Right cardiac atrium (tissue), 5 donors: ENCODE measurements at places on chromosomes 2 and 18. TPM values are rescaled to one million over a fixed set of nuclear protein-coding genes. Genes with fewer than 3 reads are reported as not detected.

GRCh38 chr18:63016270-63016669 is 300.9 kb downstream of the PHLPP1 start:
- DNase-seq, result no peak

DNA sequence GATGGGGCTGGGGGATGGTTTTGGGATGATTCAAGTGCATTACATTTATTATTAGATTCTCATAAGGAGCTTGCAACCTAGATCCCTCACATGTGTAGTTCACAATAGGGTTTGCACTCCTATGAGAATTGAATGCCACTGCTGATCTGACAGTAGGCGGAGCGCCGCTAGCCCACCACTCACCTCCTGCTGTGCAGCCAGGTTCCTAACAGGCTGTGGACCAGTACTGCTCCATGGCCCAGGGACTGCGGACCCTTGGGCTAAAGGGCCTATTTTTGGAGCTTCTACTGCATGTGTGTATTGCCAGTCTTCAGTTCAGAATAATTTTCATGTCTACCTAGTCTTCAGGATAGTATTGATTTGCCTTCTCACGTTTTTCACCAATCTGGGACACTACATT is 165.3 kb upstream of the TWIST2 start:
- DNase-seq, result no peak

GRCh38 chr2:17035010-17035409 is 369.4 kb upstream of the CYRIA start:
- no peak for DNase-seq

- DNase-seq, result peak; percentile 66
These were observed 67.1 kb downstream of the SUMO1 start for GRCh38 chr2:202171241-202171825.

- DNase-seq, result no peak
These were observed 139.8 kb upstream of the NCK2 start for GRCh38 chr2:105604938-105605337.

DNA sequence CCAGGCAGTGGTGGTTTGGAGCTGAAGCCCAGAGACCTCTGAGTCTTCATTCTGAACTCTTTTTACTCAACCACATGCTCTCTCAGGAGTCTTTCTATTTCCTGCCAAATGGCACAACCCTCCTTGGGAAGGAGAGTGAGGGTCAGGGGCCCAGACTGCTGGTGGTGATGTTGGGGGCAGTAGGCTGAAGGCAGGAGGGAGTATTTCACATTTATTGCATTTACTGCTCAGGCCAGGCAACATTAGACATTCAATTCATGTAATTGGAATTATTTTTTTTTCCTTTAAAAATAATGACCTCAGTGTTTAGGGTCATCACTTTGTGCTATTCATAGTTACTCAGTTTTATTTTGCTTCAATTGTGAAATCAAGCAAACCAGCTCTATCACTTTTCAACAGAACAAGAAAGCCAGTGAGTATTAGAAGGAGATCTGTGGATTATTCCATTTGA is 311.3 kb upstream of the NT5C1B start:
- DNase-seq, result peak; percentile 49

GRCh38 chr2:198498048-198498447 is 693.7 kb downstream of the PLCL1 start:
- DNase-seq, result no peak

NYAP2 gene
- total RNA-seq, result not detected

RNPEPL1 gene
- 61.6 TPM for total RNA-seq

ZEB2 gene
- total RNA-seq, result 135 TPM

SAP130 gene
- 12.7 TPM for total RNA-seq

CIDEA gene
- total RNA-seq, result 0.59 TPM
